OCI-M1 (cell line): ENCODE measurements at places on chromosomes 2 and 18.

DNA sequence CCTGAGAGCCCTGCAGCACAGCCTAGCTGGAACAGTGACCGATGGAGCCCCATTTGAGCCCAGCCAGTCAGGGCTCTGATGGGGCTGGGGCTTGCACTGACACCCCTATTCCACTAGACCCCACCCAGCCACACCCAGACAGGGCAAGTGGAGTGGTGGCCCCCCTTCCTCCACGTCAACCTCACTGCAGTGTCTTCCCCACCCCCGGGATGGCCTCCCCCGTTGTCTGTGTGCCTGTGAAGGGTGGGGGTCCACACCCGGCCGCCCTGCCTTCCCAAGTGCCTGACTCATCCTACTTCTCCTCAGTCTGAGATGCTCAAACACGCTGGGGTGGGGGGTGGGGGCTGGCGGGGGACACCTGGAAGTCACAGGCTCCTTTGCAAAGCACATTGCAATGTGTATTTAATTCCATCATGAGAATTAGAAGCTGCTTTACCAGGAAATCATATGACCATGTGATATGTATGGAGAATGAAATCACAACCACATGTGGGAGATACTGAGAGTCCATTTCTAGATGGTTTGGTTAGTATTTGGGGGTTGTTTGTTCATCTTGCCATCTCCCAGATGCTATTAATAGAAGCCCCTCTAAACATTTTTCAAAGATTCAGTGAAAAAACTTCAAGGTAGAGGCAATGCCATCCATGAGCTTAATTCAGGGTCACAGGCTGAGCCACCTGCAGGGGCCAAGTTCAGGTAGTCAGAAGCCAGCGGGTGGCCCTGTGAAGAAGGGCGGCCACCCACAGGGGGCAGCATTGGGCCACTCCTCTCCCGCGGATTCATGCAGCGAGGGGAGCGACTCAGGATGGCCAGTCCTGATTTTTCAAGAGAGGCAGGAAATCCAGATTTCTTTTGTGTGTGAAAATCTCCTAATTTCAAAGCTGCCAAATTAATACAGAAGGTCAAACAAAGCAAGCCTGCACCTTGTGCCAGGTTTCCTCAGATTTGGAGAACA is 22.7 kb upstream of the GMPPA start:
- peak; percentile 86 for DNase-seq

DNA sequence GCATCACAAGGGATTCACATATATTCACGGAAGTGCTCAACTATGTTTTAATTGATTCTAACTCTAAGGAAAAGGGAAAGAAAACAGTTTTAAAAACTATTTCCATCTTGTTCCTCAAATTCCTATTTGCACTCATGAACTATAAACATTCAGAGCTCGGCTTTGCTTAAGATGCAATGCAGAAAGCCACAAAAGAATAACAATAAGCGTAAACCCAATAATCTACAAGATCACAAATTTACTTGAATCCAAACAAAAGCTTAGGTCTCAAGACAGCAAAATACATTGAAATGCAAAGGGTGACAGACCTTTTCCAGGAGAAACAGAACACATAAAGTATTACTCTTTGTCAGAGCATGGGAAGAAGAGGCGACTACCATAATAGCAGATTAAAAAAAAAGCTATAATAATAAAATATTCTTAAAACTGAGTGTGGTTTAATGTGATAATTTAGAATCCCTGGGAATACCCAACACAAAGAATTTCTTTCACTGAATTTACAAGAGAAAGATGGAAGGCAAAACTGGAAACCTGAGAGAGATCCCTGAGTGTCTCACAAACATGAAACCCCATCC is 1094.9 kb downstream of the LRP1B start:
- no peak for DNase-seq

GRCh38 chr2:179701524-179702110 is 159.8 kb downstream of the ZNF385B start:
- DNase-seq: no peak

DNA sequence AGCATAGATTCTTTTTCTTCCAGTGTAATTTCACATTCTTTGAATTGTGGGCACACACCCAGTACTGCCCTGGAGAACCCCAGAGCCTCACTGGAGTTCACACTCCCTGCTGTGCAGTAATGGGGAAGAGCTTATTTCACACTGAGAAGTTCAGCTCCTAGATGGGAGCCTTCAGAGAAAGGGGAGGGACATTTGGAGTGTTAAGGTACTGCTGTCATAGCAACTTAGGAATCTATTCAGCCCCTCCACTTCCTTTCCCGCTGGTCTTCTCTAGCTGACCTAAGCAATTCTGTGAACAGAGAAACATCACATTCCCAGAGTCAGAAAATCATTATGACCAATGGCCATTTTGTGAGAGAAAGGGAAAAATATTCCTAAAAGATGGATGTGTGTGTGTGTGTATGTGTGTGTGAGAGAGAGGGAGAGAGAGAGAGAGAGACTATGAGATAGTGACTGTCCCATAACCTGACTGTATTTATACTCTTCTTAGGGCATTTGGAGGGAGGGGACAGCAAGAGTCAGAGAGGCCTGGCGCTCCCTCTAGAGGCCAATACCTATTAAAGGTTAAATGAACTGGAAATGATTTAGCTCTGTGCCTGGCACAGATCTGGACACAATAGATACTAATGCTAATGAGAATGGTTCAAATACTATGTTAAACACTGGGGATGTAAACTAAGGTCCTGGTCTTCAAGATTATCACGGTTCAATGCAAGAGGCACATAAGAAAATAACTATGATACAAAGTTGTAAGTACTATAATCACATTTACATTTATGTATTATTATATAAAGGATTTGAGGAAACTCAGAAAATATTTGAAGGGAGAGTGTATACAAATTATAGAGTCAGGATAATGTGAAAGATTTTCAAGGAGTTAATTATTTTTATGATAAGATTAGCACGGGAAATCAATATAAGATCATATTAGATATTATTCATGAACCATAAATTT is 41.5 kb upstream of the RPE start:
- DNase-seq: peak; percentile 77

DNA sequence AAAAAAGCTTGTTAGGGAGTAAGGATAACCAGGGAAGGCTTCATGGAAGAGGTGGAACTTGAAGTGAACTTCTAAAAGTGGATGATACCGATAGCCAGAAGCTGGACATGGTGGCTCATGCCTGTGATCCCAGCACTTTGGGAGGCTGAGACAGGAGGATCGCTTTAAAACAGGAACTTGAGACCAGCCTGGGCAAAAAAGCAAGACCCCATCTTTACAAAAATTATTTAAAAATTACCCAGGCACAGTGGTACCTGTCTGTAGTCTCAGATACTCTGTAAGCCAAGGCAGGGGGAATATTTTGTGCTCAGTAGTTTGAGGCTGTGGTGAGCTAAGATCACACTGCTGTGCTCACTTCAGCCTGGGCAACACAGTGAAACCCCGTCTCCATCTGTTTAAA is 10.2 kb downstream of the PAPOLG start:
- no peak for DNase-seq

DNA sequence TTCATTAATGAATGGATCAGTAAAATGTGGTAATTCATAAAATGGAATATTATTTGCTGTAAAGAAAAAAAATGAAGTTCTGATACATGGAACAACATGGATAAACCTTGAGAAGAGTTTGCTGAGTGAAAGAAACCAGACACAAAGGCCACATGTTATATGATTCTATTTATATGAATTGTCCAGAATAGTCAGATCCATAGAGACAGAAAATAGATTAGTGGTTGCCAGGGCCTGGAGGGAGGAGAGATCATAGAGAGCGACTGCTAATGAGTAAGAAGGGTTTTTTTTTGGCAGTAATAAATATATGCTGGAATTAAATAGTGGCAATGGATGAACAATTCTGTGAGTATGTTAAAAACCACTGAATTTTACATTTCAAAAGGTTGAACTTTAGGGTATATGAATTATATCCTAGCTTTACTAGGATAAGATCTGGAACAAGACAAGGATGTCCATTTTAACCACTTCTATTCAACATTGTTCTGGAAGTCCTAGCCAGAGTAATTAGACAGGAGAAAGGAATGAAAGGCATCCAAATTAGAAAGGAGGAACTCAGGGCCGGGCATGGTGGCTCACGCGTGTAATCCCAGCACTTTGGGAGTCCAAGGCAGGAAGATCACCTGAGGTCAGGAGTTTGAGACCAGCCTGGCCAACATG is 48.8 kb downstream of the MAPRE2 start:
- no peak for DNase-seq

GRCh38 chr2:168252976-168253375 is 5.6 kb upstream of the STK39 start:
- no peak for DNase-seq

- no peak for DNase-seq
Observed at GRCh38 chr2:37376421-37377186, 32.2 kb downstream of the QPCT start.

- DNase-seq: no peak
Observed at GRCh38 chr2:120933693-120934573, 198.3 kb downstream of the GLI2 start.

DNA sequence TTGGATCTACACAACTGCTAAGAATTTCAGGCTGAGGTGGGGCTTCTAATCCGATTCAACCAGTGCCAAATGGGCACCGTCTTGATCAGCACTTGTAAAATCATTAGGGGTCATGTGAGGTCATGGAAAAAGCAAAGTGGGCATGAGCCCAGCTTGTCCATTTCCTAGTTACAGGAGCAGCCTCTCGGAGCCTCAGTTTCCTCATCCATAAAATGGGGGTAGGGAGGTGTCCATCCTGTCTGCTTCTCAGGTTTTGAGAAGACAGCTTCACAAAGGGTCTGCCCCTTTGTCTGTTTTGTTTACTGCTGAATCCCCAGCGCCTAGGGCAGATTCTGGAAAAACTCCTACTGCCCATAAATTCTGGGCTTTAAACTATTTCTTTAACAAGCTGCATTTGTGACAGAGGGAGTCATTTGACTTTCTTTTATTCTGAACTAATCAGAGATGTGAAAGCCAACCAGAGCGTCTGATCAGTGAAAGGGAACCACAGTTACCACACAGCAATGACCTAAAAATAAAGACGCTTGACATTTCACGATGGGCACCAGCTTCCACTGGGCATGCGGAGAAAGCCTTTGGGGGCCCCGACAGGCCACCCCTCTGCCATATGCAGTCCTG is 38.9 kb downstream of the DNMT3A start:
- no peak for DNase-seq

GRCh38 chr2:83730223-83730622 is 728.9 kb downstream of the SUCLG1 start:
- DNase-seq: no peak

GRCh38 chr2:194962254-194962653 is 694.8 kb upstream of the SLC39A10 start:
- no peak for DNase-seq

- DNase-seq: no peak
Observed at GRCh38 chr2:72293620-72294019, 146.0 kb upstream of the CYP26B1 start.

- DNase-seq: no peak
Observed at GRCh38 chr18:60663060-60663989, 290.8 kb upstream of the MC4R start.
